ENCODE measurements at places on chromosomes 4 and X. TPM values are rescaled to one million over a fixed set of nuclear protein-coding genes. Genes with fewer than 3 reads are reported as not detected.

- DNase-seq = peak; percentile 24
- H3K27me3 ChIP-seq = no peaks in the 10 kb centered on the region
- H3K36me3 ChIP-seq = peaks cover 2% of the 10 kb centered on the region
- H3K4me1 ChIP-seq = peaks cover 28% of the 10 kb centered on the region
Observed at GRCh38 chr4:77819404-77819842, 255 bp upstream of the CNOT6L start.

The CDX4 gene
- total RNA-seq = not detected

GRCh38 chrX:103250977-103251376, 4.0 kb downstream of the TCEAL8 start:
- no peak overlapping the region for H3K4me3 ChIP-seq
- DNase-seq = no peak
- no peak overlapping the region for H3K27ac ChIP-seq
- peaks cover 18% of the 10 kb centered on the region for H3K4me1 ChIP-seq
- H3K27me3 ChIP-seq = no peaks in the 10 kb centered on the region
- peaks cover 5% of the 10 kb centered on the region for H3K36me3 ChIP-seq

GRCh38 chrX:105463473-105463872, 243.0 kb upstream of the TEX13A start:
- H3K4me3 ChIP-seq = no peak overlapping the region
- H3K27me3 ChIP-seq = no peaks in the 10 kb centered on the region
- H3K36me3 ChIP-seq = no peaks in the 10 kb centered on the region
- H3K4me1 ChIP-seq = peaks cover 7% of the 10 kb centered on the region

DNA sequence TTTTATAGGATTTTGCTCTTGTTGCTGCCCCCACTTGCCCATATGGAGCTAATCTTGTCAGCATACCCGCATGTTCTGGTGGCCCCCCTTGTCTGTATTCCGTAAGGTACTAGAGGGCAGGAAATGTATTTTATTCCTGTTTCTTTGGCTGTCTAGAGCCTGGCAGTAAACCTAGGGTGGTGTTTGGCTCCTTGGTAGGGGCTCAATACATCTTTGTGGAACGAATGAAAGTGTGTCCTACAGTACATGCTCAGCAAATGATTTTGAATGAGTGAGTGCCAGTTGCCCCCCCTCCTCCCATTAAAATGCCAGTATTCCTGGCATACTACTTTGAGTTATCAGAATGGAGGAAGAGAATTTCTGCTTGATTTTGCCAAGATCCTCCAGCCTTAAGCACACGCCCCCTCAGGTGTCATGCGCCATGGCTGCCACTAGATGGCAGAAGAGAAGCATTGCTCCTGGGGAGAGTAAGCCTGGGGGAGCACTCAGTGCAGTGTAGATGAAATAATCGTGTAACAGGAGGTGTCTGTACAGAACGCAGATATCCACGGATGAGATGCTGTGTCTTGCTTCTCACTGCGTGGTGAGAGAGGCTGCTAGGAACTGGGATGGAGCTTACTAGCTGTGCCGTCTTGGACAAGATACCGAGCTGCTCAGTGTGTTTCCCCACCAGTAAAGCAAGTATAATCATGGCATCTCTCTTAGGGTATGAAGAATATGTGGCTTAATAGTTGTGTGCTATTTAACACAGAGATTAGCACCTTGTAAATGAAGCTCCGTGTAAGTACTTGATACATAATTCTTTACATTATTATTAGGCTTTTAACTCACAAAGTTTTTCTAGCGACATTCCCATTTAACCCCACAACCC, 17.2 kb upstream of the RNF212 start:
- no peaks in the 10 kb centered on the region for H3K4me1 ChIP-seq
- peak; percentile 55 for DNase-seq
- peaks cover 1% of the 10 kb centered on the region for H3K36me3 ChIP-seq
- H3K27ac ChIP-seq = no peak overlapping the region

DNA sequence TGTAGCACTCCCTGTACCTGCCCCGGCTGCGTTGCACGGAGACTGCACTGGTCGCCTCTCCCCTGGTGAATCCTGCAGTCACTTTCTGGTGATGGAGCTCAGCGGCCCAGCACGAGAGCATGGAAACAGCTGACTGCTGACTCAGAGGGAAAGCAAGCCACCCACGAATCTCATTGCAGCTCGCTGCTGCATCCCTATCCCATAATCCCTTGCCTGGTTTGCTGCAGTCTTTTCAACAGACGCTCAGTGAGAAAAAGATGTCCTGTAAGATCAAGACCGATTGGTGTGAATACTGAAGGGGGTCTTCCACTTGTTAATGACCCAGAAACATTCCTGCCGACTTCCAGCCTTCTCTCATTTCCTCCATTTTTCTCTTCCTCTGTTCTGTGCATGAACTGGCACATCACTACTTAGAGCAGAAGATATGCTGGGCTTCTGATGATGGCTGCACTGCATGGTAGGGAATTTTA, 52.9 kb downstream of the TRIM2 start:
- H3K4me1 ChIP-seq = peaks cover 3% of the 10 kb centered on the region
- H3K36me3 ChIP-seq = peaks cover 8% of the 10 kb centered on the region
- no peaks in the 10 kb centered on the region for H3K27me3 ChIP-seq
- no peak for DNase-seq
- H3K27ac ChIP-seq = no peak overlapping the region

The PNMA6F gene
- total RNA-seq = not detected

- H3K4me1 ChIP-seq = no peaks in the 10 kb centered on the region
- H3K27ac ChIP-seq = no peak overlapping the region
- H3K27me3 ChIP-seq = no peaks in the 10 kb centered on the region
- no peak for DNase-seq
- H3K36me3 ChIP-seq = no peaks in the 10 kb centered on the region
Observed at GRCh38 chr4:79603681-79604080, 195.7 kb upstream of the GK2 start.

The TASL gene
- total RNA-seq = not detected

DNA sequence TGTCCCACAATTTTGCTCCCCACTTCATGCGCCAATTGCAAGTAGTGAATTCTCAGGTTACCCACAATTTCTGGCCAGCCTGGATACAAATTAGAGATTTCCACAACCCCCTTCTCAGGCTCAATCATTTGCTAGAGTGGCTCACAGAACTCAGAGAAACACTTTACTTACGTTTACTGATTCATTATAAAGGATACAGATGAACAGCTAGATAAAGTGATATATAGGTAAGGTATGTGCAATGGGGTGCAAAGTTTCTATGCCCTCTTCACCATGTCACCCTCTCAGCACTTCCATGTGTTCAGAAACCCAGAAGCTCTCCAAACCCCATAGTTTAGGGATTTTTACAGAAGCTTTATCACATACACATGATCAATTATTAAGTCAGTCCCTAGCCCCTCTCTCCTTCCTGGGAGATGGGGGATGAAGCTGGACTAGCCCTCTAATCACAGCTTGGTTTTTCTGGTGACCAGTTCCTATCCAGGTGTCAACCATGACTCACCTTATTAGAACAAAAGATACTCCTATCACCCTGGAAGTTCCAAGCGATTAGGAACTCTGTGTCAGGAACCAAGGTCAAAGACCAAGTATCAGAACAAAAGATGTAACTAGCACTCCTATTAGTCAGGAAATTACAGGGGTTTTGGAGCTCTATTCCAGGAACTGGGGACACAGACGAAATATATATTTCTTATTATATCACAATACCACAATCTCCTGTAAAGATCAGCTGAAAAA, 33.5 kb upstream of the PRRG1 start:
- H3K4me3 ChIP-seq = no peak overlapping the region
- no peak overlapping the region for H3K27ac ChIP-seq
- no peak for DNase-seq
- H3K27me3 ChIP-seq = no peaks in the 10 kb centered on the region
- no peaks in the 10 kb centered on the region for H3K4me1 ChIP-seq

The AKAP17A gene
- total RNA-seq = 52.7 TPM

The FAT1 gene
- total RNA-seq = 264 TPM

The C1QTNF7 gene
- not detected for total RNA-seq

- H3K4me1 ChIP-seq = peaks cover 6% of the 10 kb centered on the region
- H3K27me3 ChIP-seq = no peaks in the 10 kb centered on the region
- no peak for DNase-seq
- no peak overlapping the region for H3K4me3 ChIP-seq
- H3K27ac ChIP-seq = no peak overlapping the region
- H3K36me3 ChIP-seq = peaks cover 2% of the 10 kb centered on the region
Observed at GRCh38 chr4:57131849-57132742, 21.9 kb upstream of the IGFBP7 start.

DNA sequence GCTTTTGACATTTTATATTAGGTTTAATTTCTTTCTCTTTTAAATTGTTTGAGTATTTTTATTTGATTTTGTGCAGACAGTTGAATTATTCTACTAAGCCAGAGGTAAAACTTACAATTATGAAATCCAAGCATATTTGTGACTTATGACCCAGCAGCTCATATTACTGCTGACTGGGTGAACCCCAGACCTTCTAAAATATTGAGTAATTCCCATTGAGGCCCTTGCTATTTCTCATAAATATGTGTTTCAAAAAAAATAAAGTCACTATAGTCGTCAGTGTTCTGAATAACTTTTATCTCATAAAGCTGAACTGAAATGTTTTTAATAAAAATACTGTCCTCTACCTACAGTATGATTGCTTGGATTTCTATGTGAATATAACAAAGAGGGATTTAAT, 303.1 kb downstream of the IQCM start:
- H3K4me1 ChIP-seq = no peaks in the 10 kb centered on the region
- H3K27ac ChIP-seq = no peak overlapping the region
- no peak overlapping the region for H3K4me3 ChIP-seq
- no peaks in the 10 kb centered on the region for H3K36me3 ChIP-seq
- no peak for DNase-seq
- H3K27me3 ChIP-seq = no peaks in the 10 kb centered on the region

GRCh38 chrX:149469406-149469805, 35.7 kb downstream of the IDS start:
- peaks cover 5% of the 10 kb centered on the region for H3K27me3 ChIP-seq
- DNase-seq = no peak
- no peaks in the 10 kb centered on the region for H3K4me1 ChIP-seq
- H3K4me3 ChIP-seq = no peak overlapping the region

DNA sequence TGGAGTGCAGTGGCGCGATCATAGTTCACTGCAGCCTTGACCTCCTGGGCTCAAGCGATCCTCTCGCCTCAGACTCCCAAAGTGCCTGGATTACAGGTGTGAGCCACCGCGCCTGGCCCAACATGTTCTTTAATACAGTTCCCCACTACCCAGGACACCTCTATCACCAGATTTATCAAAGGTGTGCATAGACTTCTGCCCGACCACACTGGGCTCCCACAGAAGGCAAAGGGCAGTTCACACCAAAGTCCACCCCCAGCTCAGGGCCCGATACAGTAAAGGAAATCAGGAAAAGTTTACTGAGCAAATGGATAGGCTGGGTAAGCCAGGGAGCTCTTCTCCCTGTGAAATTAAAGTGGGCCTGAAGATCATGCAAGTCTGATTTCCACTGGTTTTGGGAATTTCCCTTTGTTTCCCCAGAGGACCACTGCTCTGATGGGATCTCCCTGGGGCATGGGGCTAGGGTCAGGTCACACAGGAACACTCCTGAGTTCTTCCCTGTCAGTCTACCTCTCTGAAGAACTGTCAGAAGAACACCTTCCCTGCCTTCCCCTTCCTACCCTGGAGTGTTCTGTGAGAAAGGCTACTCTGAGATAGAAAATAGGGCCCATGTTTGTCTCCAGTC, 17.7 kb upstream of the PIM2 start:
- H3K27ac ChIP-seq = no peak overlapping the region
- no peaks in the 10 kb centered on the region for H3K27me3 ChIP-seq
- no peak overlapping the region for H3K4me3 ChIP-seq
- H3K4me1 ChIP-seq = no peaks in the 10 kb centered on the region

DNA sequence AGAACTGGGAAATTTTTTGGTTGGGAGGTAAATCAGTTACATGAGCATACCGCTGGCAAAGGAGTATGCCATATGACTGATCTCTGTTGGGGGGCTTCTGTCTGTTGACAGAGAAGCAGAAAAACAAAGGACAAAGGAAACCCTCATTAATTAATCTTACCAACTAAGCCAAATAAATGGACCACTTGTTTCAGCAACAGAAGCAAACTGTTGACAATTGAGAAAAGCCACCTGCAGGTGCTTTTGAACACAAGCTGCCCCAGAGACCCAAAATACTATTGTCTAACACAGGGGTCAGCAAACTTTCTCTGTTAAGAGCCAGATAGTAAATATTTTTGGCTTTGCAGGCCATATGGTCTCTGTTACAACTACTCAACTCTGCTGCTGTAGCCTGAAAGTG, 7.0 kb upstream of the FRYL start:
- H3K4me1 ChIP-seq = peaks cover 4% of the 10 kb centered on the region
- H3K27ac ChIP-seq = no peak overlapping the region
- H3K4me3 ChIP-seq = no peak overlapping the region
- H3K27me3 ChIP-seq = no peaks in the 10 kb centered on the region
- DNase-seq = no peak

GRCh38 chr4:143700416-143701352, at the start of gene FREM3:
FREM3 (minus strand) TSS chr4:143700675; CDS start chr4:143700675, 0 bp downstream.
- no peak within 1 kb of the TSS for H3K27ac ChIP-seq
- peaks cover 71% of the 10 kb centered on the region for H3K27me3 ChIP-seq
- peak; percentile 28 for DNase-seq
- peaks cover 4% of the 10 kb centered on the region for H3K4me1 ChIP-seq
- H3K36me3 ChIP-seq = no peaks in the 10 kb centered on the region

The SFRP2 gene
- 3.2 TPM for total RNA-seq

GRCh38 chr4:100189820-100190642, at the start of gene DDIT4L:
DDIT4L (minus strand) TSS chr4:100190468; CDS start chr4:100189983, 485 bp downstream.
- H3K27me3 ChIP-seq = peaks cover 32% of the 10 kb centered on the region
- DNase-seq = peak; percentile 49
- H3K4me1 ChIP-seq = peaks cover 15% of the 10 kb centered on the region
- H3K27ac ChIP-seq = peak within 1 kb of the TSS; percentile 77

GRCh38 chr4:157075811-157076577, at the start of gene GLRB:
GLRB (plus strand) TSS chr4:157076150; CDS start chr4:157078025, 1,875 bp downstream.
- H3K27me3 ChIP-seq = peaks cover 10% of the 10 kb centered on the region
- H3K4me3 ChIP-seq = peak within 1 kb of the TSS; percentile 90
- peak within 1 kb of the TSS; percentile 93 for H3K27ac ChIP-seq

The NSG1 gene
- 55.0 TPM for total RNA-seq

DNA sequence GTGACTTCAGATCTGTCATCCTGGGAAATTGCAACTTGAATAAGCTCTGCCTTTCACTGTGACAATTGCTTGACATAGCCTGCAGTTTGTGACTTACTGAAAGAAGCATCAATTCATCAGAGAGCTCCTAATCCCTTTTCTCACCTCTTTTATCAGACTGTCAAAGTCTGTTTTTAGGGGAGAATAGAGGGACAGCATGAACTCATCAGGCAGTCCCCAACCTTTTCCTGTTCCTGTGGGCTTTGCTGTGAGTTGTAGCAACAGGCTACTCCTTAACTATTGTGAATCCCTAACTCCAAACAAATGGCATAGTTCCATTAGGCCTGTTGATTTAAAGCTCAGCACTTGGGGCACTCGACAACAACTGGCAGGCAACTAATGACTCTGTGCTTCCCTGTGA, 64.9 kb downstream of the DOCK11 start:
- H3K36me3 ChIP-seq = peaks cover 5% of the 10 kb centered on the region
- H3K4me1 ChIP-seq = no peaks in the 10 kb centered on the region
- DNase-seq = no peak
- no peak overlapping the region for H3K27ac ChIP-seq
- H3K27me3 ChIP-seq = no peaks in the 10 kb centered on the region
- H3K4me3 ChIP-seq = no peak overlapping the region

The GRIA3 gene
- 2.8 TPM for total RNA-seq

The GUCY1A1 gene
- total RNA-seq = 4.0 TPM

Measured in progenitor cell of endocrine pancreas (in vitro differentiated cells).